ENCODE measurements at places on chromosomes 16 and 17.

DNA sequence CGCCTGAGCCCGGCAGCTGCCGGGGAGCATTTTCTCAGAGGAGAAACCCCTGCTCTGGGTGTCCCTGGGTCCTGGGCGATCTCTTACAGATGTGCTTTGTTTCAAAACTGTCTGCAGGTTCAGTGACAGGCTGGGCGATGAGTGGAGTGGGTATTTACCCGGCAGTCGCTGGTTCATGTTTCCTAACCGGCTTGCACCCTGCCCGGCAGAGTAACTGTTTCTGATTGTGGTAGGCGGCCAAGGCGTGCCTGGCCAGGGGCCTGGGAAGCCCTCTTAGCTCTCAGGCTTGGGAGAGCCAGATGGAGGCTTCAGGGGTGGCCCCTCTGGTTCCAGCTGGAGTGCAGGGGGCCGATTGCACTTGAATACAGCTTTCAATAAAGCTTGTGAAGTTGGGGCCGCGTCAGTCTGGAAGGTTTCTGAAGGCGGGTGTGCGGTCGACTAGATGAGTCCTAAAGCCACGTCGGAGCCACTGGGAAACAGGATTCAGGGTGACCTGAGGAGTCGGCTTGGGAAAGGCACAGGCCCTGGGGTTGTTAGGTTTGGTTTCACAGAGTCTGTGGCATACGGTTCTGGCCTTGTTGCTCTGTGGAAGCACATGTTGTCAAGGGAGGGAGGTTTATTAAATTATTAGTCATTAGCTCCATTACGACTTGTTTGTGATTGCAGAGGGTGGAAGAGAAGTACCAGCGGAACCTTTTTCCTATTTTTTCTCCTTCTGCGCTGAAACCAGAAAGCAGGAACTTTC lies 1.4 kb downstream of the BAIAP2 start:
- no peak for DNase-seq

- DNase-seq: no peak
Observed at GRCh38 chr16:54932737-54933254, 2.1 kb downstream of the IRX5 start.

DNA sequence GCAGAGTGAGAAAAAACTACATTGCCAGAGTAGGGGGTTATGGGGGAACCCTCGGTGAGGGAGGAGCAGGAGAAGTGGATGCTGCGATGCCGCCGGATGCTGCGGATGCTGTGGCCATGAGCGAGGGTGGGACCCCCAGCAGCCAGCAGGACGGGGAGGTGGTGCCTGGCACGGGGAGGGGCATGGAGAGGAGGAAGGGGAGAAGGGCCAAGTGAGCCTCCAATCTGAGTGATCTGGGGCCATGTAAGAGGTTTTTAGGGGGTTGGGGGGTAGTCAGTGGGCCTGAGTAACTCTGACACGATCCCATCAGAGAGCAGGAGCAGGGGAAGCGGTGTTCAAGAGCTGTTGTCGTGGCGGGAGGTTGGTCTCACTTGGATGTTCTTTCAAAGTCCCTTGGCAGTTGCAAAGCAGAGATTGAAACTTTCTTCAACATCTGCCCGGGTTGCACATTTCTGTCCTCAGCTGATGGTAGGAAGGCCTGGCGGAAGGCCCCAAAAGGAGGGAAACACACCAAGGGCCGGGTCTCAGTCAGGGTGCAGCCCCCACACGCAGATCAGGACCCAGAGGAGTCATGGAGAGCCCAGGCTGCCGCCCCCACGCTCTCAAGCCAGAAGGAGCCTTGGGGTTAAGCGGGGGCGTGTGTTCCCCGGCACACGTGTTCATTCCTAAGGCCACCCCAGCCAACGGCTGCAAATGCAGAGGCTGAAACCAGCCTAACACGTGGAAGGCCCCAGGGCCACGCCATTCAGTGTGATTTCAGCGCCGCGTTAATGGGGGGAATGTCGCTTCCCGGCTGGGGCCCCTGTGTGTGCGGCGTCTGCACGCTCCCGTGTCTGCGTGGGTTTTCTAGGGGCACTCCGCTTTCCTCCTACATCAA lies 81.7 kb downstream of the ZDHHC7 start:
- no peak for DNase-seq

- no peak for DNase-seq
Observed at GRCh38 chr16:15492091-15492740, 57.8 kb downstream of the BMERB1 start.

GRCh38 chr17:39547713-39548478 lies 59.8 kb downstream of the NEUROD2 start:
- DNase-seq: peak; percentile 38

- peak; percentile 86 for DNase-seq
Observed at GRCh38 chr16:29807426-29808218, 1.3 kb downstream of the MAZ start.

- DNase-seq: no peak
Observed at GRCh38 chr17:73227379-73227778, 34.3 kb downstream of the CPSF4L start.

DNA sequence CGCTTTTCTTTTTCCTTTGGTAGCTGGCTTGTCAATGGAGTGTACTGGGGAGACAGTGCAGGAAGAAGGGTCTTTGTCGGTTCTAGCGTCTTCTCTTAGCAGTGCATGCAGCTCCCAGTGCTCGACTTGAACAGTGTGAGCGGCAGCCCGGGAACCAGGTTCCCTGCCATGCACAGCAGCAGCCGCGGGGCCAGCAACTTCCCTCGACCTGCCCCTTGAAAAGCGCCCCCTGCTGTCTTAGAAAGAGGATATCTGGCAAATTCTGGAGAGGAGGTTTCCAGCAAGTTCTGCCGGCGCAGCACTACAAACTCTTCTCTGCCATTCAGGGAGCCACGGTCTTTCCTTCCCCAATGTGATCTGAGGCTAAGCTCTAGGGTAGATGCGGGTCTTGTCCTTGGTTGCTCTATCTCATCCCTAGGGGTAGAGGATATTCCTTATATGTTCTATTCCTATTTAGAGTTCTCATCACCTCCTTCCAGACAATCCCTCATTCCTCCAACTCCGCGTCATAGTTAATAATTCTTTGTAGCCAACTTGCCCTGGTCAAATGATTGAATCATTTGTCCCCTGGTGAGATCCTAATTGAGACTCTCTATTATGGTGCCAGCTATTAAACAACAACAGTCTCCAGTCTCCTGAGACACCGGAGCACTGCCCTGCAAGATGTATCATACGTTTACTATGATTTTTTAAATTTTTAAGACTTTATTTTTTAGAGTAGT lies 451.3 kb downstream of the PMP22 start:
- DNase-seq: no peak

DNA sequence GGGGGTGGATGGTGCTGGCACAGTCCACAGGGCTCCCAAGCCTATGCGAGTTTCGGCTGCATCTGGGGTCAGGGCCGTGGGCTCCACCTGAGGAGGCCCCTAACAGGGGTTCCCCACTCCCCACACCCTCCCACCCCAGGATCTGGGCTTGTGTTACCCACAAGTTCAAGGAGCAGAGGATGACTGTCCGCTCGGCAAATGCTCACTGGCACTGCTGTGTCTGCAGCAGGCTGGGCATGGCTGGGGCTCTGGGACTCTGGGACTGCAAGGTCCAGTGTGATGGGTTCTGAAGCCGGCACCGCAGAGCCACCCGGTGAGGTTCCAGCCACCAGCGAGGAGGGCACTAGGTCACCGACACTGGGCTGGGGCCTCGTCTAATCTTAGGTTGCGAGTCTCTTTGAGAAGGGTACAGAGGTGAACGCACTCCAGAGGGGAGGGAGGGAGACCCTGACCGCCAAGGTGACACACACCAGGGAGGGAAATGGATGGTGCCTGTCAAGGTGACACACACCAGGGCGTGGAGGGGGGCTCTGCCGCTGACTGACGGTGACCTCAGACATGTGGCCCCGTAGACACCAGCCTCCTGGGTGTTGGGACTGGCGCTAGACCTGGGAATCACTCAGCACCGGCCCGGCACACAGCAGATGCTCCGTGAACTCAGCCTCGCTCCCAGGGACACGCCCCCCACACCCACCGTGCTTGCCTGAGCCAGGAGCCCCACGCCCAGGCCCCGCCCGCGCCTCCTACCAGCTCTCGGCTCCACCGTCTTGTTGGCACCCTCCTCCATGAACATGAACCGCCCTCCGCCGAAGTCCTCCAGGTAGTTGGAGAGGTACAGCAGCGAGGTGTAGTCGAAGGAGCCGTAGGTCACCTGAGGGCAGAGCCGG lies 20.5 kb upstream of the HEXD start:
- DNase-seq: no peak

- DNase-seq: no peak
Observed at GRCh38 chr17:70604854-70605253, 435.5 kb downstream of the KCNJ2 start.

DNA sequence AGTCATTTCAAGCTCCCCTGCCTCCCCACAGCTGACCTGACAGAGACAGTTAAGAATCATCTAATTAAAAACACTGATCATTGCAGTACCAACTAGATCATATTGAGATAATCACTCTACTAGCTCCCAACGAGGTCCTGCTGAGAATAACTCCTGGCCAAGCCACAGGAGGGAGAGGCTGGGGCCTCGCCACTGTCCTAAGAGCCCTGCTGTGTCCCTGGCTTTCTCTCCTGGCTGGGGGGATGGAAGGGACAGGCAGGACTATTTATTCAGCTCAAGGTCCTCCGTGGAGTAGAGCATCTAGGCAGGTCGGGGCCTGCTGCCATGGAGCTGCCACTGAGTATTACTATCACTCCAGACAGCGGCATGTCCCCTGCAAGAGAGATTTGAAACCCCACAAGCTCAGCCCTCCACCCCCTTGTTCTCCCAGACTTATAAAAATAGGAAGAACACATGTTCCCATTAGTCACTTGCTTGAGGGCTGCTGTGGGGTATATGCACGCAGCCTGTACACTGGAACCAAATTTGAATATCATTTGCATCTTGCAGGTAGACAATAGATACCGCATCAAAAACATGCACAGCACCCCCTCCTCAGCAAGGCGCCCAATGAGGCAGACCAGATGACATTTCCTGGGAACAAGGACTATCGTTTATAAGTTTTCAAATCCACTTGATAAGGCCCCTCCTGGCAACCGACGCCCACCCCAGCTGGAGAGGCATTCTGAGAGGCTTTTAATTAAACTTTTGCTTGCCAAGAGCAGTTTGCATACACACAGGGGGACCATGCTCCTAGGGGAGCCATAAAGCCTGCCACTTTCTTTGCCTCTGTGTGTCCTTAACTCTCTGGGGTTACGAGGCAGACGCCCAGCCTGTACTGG lies 385.2 kb upstream of the ZFHX3 start:
- no peak for DNase-seq

GRCh38 chr16:29760567-29761279 lies 14.9 kb upstream of the C16orf54 start:
- no peak for DNase-seq

- no peak for DNase-seq
Observed at GRCh38 chr17:41404024-41404671, 6.7 kb upstream of the KRT31 start.

- DNase-seq: no peak
Observed at GRCh38 chr16:9275377-9275776, 183.9 kb downstream of the HAPSTR1 start.

DNA sequence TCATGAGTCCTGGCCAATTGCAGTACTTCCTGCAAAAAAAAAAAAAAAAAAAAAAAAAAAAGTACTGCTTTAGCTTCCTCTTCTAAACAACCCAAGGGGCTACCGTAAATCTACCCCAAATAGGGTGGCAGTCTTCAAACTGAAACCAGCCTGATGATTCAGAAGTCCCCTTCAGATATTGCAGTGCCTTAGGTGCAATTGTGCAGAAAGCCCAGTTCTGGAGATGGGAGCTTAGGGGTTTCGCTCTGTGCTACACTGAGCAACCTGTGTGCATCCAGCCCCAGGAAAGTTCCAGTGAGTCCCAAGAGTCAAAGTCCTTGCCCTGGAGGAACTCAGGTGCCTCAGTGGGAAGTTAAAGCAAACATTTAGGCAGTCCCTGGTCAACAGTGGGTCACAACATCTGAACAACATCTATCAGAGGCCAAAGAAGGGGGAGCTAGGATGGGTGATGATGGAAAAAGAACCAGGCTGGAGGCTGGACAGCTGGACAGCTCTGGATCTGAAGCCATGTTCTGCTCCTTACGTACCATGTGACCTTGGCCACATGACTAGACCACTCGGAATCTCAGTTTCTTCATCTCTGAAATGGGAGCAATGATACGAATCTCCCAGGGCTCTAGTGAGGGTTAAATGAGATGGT lies 6.7 kb upstream of the CIITA start:
- no peak for DNase-seq

GRCh38 chr16:71287911-71288310 lies 1.3 kb downstream of the CMTR2 start:
- no peak for DNase-seq

- DNase-seq: peak; percentile 3
Observed at GRCh38 chr17:11880714-11881113, 116.6 kb downstream of the ZNF18 start.

DNA sequence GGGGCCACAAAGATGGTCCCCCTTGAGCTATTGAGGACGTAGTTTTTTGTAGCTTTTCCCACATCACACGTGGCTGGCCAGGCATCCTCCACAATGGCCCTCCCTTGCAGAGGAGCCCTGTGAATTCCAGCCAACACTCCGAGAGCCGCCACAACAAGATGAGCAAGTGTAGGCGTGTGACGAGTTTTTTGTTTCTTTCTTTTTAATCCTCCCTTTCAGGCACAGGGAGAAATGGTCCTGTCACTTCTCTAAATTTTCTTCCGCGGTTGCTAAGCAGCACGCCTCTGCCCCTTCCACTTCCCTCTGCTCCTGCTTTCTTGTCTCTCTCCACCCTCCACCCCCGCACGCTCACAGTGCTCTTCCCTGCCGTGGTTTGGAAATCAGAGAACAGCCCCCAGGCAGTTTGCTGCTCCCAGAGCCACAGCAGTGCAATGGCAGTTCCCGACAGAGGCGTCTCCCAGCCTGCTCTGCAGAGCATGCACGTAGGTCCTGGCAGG lies 68.0 kb upstream of the MRTFB start:
- DNase-seq: peak; percentile 28

DNA sequence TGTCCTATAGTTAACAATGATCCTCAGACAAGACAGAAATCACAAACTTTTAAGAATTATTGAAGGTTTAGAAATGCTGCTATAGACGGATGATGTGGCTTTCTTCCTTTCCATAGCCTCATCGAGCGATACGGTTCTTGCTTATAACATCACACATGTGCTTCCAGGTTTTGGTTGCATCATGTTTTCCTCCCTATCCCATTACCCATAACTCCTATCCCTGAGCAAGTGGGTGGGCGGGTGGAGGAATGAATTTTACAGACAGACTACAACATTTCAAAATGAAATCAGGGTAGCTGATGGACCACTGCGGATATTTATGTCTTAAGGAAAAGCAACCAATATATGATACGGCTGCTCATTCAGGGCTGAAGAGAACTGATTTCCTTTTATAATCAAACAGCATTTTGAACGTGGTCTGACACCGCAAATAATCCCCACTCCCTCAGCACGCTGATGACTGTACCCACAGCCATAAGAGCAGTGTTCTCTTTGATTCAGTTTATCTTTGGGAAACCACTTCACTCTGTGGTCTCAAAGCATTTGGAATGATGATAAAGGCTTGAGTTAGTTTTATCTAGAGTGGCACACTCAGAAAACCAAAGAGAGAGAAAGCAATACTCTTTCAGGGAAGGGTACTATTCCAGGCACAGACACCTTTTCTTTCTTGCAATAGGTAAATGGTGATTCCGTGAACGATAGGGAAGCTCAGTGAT lies 4.6 kb upstream of the AKTIP start:
- DNase-seq: no peak

- no peak for DNase-seq
Observed at GRCh38 chr16:87353613-87354012, 30.0 kb downstream of the FBXO31 start.

GRCh38 chr17:78316115-78316866 lies 43.6 kb downstream of the SOCS3 start:
- no peak for DNase-seq

Measured in right lung (tissue), 10 donors.